T-helper 2 cell (primary cell): ENCODE measurements at places on chromosomes 1 and 21.

DNA sequence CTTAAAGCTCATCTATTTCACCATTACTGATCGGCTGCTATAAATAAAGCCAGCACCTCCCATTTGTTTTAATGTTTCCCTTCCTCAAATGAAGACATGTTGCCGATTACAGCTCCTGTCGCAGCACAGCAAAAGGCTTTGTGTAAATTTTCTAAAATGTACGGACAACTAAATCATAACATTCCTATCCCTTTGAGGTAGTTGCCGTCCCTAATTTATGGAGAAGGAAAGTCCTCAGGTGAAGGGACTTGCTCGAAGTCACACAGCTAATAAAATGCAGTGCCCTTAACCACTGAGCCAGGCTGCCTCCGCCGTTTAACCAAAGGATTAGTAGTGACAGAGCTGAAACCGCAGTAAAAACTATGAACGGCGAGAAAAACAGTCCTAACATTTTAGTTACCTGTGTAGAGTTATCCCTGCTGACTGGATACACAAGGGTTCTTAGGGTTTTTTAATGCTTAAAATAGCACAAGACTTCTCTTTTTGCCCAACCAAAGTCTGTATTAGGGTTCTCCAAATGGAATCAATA is 871 bp downstream of the PINK1 start:
- DNase-seq = no peak

DNA sequence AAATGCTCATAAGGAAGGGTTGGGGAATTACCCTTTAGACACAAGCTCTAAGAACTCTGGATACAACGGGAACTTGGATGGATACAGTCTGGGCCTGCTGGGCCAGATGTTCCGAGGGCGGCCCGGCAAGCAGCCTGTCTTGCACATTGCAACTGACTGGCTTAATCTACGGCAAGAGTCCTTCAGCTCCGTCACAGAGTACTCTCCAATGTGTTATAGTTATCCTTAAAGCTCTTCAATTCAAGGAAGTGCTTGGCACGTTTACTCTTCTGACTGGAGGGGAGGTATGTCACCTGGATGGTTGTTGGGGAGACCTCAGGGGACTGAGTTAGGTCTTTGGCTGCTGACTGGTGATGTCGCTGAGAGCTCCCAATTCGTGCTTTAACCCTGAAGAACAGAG is 1.1 kb upstream of the CFAP141 start:
- no peak for DNase-seq

DNA sequence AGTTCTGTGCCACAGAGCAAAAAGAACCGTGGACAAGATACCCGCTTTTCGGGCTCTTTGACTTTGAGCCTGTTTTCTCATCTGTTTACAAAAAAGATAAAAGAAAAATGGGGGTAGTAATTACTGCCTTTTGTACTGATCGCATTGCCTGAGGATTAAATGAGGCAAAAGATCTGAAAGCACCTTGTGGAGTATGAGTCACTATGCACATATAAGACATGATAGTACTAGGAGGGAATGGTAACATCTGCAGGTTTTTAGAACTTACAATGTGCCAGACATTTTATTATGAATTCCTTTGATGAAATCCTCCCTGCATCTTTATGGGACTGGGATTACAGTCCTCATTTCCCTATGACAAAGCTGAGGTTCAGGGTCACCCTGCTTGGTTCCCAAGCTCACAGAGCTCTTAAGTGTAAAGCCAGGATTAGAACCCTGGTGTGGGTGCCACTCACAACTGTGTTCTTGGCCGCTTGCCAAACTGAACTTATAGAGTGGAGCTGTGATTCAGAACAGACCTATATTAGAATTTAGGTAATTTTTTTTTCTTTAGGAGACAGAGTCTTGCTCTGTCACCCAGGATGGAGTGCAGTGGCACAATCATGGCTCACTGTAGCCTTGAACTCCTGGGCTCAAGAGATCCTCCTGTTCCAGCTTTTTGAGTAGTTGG is 1.8 kb downstream of the DISC1 start:
- no peak for DNase-seq

DNA sequence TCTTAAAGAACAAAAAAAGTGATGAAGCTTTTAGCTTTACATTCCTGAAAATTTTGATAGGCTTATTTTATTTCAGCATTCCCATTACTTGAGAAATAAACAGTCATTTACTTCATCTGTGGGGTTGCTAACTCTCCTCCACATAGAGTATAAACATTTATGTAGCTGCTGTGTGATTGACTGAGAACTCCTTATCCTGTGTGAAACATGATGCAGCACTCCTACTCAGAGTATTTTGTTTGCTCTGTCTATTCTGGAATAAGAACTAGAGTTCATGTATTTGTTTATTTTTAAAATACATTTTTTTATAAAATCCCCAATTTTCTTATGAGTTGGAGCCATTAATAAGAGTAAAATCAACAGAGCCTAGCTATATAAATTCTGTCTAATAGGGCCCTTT is 318.7 kb upstream of the SPAG17 start:
- DNase-seq = no peak

DNA sequence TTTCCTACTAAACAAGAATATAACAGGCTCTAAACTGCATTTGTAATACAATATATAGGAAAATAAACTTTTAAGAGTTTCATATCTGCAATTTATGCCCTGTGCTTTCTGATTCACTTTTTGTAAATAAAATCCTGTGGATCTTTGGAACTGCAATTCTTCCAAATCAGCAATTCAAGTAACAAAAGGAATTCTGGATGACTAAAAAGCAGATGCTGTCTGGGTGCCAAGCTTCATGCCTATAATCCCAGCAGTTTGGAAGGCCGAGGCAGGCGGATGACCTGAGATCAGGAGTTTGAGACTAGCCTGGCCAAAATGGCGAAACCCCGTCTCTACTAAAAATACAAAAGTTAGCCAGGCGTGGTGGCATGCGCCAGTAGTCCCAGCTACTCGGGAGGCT is 6.3 kb downstream of the NME7 start:
- no peak for DNase-seq

- DNase-seq = no peak
Measured at GRCh38 chr1:109768820-109769219, 5.1 kb upstream of the EPS8L3 start.

- no peak for DNase-seq
Measured at GRCh38 chr1:168136709-168137514, at the start of gene GPR161. GPR161 (minus strand) TSS chr1:168136930; CDS start chr1:168104850, 32,080 bp downstream.
